Spinal cord (tissue), 10 donors: ENCODE measurements at places on chromosomes 3 and 15.

GRCh38 chr15:79016527-79017170, 71.8 kb upstream of the CTSH start:
- DNase-seq, result no peak

- no peak for DNase-seq
Observed at GRCh38 chr3:65945953-65946352, 92.8 kb downstream of the MAGI1 start.

DNA sequence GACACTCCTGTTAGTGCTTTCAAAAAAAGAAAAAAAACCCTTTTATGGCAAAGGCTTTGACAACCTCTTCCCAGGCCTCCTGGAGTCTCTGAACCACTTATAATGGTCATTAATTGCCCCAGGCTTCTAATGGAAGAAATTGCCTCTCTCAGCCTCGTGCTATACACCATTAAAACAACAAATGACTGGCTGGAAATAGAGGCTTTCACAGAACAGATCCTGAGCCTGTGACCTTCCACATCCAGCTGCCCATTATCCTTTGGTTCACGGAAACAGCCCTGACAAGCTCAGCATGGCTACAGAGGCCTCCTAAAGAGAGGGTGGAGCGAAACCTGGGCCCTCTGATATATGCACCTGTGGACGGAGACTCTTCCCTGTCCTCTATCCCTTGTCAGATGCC, 26.8 kb upstream of the MKRN3 start:
- DNase-seq, result peak; percentile 11

- DNase-seq, result peak; percentile 14
Observed at GRCh38 chr3:24830230-24831152, 335.8 kb upstream of the THRB start.

GRCh38 chr15:76150513-76150912, 90.7 kb downstream of the TMEM266 start:
- DNase-seq, result peak; percentile 22

- no peak for DNase-seq
Observed at GRCh38 chr3:44265815-44266214, 24.1 kb downstream of the TOPAZ1 start.

DNA sequence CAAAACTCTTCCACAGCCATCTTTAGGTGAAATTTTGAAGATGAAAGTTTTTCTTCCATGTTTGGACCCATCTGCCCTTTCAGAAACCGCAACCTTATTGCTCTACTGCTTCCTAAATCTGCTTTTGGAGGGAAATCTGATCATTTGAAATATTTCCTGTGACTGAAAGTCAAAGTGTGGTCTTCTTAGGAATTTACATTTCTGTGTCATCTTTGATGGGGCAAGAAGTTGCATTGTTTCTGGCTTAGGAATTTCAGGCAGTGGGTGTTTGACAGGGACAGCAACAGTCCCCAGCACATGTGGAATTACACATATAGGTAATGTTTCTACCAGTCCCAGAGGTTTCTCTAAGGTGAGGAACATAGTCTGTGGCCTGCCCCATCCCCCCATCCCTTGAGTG, 5.3 kb upstream of the TYRO3 start:
- no peak for DNase-seq

DNA sequence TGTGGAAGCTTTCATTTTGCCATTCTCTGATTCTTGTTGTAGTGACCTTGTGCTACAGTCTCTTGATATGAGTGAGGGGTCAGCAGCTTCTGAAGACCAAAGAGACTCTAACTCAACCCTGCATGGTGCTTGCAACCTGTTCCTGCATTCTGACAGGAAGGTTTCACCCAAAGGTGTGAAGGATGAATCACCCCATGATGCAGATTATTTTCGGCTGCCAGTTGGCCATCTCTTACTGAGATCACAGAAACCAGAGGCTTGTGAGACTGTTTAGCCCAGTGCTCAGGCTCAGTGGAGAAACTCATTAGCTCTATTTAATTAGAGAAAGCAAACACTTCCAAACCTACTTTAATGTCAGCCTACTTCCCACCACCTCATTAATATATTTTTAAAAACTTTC, 29.2 kb upstream of the TPRG1 start:
- no peak for DNase-seq

- no peak for DNase-seq
Observed at GRCh38 chr15:39434163-39434562, 146.7 kb upstream of the THBS1 start.

DNA sequence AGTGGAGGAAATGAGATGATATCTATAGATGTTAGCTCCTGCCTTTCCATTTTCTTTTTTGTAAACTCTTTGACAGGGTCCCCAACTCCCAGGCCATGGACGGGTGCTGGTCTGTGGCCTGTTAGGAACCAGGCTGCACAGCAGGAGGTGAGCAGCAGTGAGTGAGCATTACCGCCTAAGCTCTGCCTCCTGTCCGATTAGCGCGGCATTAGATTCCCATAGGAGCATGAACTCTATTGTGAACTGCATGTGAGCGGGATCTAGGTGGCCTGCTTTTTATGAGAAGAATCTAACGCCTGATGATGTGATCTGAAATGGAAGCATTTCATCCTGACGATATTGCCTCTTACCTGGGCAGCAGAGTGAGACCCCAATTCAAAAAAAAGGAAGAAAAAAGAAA, 56.8 kb upstream of the CHD2 start:
- no peak for DNase-seq

GRCh38 chr15:100783291-100783690, 96.3 kb upstream of the ALDH1A3 start:
- DNase-seq, result no peak

- no peak for DNase-seq
Observed at GRCh38 chr3:120394347-120394746, 45.2 kb upstream of the LRRC58 start.

DNA sequence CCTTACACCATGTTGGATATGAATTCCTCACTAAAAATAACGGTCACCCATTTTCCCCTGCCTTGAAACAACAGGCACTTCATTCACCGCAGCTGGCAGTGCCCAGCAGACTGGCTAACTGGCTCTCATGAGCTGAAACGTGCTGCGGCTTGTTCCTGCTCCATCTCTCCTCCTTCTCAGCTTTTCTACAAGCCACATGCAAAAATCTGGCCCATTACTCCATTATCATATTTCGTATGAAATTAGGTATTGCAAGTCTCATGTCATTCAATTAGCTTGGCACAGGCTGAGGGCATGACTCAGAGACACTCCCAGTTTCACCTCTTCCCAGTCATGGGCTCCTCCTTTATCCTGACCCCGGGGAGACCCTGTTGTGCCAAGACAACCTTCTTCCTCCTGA, 60.0 kb downstream of the MAGEF1 start:
- no peak for DNase-seq

DNA sequence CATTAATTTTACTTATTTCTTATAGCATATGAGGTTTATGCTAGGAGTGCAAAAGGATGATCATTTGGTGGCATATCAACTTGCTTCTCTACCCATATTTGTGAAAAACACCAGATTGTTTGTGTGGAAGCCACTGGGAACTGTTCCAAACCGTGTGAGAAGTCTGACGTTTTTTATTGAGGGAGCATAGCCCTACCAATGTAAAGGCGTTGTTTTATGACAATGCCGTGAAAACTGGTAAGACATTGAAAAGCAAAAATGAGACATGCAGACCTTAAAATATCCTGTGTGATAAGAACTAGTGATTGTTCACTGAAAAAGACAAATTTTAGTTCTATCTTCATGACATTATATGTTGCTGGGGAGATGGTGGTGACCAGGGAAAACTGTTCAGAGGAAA, 87.8 kb downstream of the CHL1 start:
- DNase-seq, result peak; percentile 89

- no peak for DNase-seq
Observed at GRCh38 chr3:31815631-31816440, 165.2 kb downstream of the OSBPL10 start.

DNA sequence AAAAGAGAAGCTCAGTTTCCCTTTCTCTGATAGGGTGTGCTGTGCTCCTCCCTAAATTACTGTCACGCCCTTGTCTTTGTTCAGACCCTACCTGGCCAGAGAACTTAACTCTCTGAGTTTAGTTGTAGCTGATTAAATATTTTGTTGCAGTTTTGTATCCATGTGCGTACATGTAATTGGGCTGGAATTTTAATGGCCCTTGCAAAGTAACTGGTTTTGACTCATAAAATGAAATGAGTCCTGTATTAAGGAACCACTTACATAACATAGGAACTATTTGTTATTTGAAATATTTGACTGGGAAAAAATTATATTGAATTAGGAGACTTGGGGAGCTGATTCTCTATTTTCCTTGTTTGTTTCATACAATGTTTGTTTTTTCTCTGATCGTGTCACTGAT, 80.2 kb downstream of the LRRK1 start:
- DNase-seq, result no peak

- DNase-seq, result no peak
Observed at GRCh38 chr3:133058243-133058642, 20.1 kb downstream of the TMEM108 start.

DNA sequence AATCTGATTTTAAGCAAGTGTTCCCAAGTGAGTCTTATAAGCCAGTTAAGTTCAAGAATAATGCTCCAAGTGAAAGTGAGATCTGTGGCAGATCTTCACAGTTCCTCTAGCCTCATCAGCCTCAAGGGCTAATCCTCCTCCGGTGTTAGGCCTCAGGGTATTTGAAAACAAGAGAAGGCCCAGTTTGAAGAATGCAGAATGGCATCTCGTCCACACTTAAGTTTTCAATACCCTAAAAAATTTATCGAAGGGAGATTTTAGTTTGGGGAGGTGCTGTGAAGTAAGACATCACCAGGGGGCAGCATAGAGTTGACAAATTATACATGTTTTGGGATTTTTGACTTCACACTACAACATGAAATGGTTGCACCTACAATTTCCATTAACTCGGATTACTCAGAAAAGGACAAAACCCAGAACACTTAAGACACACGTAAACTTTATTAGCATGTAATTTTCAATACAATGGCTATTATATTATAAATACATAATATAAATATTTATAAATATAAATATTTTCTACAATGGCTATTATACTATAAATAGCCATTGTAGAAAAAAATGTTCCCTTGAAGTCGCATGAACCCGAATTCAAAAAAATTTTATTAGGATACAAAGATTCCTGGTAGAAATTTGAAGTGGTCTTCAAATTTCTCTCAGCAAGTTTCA, 2.3 kb upstream of the TMEM266 start:
- DNase-seq, result peak; percentile 26

DNA sequence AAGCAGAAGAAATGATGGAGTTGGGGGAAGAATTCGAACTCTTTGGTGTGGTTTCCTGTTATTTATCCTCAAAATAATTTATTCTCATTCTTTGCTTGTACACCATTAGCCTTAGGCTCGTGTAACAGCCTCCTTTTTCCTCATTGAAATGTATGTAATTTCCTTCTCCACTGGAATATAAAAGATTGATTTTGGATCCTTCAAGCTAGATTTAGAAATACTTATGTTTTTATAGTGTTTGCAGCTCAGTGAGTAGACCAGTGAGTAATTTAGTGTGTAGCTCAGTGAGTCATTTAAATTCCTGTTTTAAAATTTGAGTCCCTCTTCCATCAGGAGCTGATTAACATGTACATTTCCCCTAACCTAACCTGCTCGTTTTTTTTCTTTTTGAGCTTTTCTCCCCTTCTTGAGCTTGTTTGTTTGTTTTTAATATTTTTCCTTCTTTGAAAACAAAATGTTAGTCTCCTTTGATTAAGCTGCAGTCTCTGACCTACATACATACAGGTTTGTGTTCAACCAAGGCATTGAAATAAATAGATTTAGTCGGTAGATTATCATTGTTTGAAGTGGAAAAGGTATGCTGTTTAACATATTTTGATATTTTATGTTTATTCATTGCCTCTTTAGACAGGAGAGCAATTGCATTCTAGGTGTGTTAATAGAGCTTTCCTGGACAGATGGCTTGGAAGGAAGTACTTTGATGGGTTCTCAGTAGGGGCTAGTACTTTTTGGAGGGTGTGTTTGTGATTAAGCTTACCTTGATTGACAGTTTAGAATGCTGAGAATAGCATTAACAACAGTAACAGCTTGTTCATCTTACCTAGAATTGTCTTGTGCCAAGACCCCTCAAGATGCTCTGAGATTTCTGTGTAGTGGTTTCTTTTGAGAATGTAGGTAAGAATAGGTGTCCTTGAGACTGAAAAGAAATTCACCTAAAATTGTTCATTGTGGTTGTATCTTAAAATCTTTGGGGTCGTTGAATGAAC, 5.9 kb downstream of the USP3 start:
- no peak for DNase-seq

DNA sequence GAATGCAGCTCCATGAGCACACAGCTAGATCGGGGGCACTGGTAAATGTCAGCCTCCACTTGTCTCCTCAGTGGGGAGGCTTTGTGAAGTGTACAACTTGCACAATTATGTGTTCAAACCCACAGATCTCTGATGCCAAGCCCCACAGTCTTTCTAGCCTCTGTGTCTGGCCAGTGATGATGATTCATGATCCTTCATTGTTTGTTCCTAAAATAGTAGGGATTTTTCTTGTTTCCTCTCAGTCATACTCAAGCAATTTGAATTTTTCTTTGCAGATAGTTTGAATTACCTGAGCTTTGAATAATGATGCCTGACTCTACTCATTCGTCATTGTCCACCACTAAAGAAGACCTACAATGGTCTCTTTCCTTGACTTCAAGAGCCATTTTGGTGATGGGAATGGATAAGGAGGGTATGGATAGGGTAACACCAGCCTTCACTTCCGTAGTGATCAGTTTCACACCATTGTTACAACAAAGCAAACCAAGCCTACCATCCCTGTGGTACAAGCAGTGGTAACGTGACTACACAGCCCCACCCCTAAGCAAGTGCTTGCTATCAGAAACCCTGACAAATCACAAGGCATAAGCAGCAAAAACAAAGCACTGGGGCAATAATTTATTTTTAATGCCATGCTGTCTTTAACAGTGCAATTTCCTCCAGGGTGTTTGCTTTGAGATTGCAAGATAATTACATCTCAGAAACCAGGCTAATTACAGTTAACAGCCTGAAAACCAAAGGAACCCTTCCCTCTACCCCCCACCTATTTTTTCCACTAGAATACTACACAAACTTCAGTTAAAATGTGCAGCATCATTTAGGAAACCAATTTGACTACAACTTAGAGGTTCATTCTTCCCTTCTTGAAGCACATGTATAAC, 114.1 kb upstream of the PPP2R3A start:
- DNase-seq, result no peak

DNA sequence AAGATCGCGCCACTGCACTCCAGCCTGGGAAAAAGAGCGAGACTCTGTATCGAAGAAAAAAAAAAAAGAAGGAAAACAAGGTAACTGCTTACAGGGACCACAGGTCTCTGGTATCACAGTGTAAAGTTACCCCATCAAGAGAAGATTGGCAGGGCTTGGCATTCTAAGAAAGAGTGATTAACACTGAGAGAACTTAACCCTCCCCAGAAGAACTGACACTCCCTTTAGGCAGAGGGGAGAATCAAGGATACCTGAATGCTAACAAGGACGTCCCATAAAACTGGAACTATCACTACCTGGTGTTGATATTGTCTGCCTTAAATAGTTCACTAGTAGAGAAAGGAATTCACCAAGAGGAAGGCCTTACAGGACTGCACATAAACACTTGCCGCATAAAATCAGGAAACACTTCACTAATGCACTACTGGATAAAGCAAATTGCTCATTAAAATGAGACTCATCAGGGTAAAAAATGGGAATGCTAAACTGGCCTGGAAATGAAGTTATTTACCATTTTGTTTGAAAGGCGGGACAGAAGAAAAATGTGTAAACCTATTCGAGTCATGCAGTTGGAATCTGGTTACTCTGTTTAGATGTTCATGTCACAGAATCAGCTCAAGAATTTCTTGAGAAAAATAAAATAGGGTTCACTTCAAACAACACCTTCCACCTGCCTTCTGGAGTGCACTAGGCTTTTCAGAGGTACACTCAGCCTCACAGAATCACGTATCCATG, 121.6 kb downstream of the FOXP1 start:
- no peak for DNase-seq
